ENCODE measurements at places on chromosomes 13 and 19.

DNA sequence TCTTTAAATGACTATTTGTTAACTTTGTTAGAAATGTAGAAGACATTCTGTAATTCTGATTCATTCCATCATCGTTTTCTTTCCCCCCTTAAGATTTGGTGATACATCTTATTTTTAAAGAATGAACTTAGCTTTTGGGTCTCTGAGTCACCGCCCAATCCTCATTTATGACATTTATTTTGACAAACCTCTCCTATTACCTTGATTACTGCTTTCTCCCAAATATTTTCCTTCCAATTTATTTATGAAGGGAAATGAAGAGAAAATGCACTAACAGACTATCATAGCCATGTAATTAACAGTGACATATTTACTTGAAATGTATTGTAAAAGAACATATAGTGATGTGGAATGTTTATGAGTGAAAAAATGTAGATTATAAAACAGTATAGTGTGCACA, 241.6 kb downstream of the DCLK1 start:
- DNase-seq, result no peak

DNA sequence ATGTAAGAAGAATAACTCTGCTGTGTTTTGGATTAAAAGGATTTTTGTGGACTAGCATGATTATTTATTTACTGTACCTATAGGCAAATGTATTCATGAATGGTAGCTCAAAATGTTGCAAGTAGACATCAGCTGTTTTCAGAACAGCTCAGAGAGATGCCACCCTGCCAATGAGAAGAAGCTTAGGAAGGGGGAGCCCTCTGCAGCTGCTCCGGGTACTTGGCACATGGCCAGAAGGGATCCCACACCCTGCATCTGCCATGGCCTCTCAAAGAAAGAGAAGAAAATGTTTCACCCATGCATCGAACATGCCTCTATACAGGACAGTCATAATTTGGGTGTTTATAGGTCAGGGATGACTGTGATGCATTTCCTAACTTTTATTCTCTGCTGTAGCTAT, 30.5 kb upstream of the MBNL2 start:
- no peak for DNase-seq

GRCh38 chr13:101346161-101346560, 70.1 kb downstream of the NALCN start:
- DNase-seq, result no peak

GRCh38 chr13:103184413-103184812, 118.2 kb upstream of the SLC10A2 start:
- DNase-seq, result no peak
